Body of pancreas (tissue), 4 donors: ENCODE measurements at places on chromosomes 1 and 21.

- no peak for DNase-seq
Observed at GRCh38 chr1:87111659-87112371, 197.4 kb downstream of the HS2ST1 start.

GRCh38 chr21:16572032-16572431, 842.2 kb downstream of the USP25 start:
- DNase-seq = no peak

- no peak for DNase-seq
Observed at GRCh38 chr21:35849144-35849543, 211.2 kb downstream of the SETD4 start.

DNA sequence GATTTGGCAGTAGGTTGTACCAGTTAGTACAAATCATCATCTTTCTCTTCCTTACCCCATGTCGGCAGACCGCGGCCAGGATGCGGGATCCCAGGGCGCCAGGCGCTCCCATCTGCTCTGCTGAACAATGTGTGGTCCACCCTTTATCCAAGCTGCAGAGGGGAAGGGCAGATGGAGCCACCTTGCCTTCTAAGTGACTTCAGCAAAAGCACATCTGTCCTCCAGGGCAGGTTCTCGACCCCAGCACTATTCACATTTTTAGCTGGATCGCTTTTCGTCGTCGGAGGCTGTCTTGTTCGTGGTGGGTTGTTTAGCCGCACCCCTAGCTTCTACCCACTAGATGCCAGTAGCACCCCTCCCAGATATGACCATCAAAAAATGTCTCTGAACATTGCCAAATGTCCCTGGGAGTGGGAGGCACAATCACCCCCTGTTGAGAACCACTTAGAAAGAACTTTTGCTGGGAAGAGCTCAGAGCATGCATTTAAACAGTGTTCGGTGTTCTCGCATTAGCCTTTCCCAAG, 58.1 kb upstream of the SIM2 start:
- no peak for DNase-seq

DNA sequence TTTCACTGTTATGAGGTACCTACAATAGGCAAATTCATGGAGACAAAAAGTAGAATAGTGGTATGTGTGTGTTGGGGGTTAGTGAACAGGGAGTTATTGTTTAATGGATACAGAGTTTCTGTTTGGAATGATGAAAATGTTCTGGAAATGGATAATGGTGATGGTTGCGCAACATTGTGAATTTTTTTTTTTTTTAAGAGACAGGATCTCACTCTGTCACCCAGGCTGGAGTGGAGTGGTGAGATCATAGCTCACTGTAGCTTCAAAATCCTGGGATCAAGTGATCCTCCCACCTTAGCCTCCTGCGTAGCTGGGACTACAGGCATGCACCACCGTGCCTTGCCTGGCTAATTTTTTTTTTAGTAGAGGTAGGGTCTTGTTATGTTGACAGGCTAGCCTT, 34.5 kb upstream of the TRABD2B start:
- DNase-seq = no peak

DNA sequence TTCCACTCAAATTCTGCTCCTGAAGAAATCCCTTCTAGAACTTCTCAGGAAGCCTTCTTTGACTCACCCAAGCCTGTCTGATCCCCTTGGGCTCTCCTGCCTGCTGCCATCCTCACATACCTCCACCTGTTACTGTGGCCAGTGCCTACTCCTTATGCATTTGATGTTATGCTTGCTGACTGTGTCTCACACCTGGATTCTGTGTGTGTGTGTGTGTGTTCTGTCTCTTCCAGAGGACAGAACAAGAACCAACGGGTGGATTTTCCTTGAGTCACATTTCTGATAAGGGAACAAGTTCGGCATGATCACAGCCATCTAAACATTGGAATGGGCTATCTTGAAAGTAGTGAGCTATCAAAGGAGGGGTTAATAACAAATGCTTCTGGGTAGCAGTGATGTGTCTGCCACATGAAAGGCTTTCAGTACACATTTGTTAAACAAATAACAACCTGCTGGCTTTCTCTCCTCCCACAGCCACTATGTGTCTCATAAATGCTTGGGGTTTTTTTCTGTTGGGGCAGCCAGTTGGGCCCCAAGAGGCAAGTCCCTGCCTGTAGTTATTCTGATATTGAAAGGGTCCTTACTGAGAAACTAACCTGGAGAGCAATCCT, 8.9 kb upstream of the GPR37L1 start:
- no peak for DNase-seq

- no peak for DNase-seq
Observed at GRCh38 chr1:151166505-151166956, 587 bp downstream of the SCNM1 start.

- no peak for DNase-seq
Observed at GRCh38 chr1:219090607-219091006, 83.1 kb upstream of the LYPLAL1 start.

DNA sequence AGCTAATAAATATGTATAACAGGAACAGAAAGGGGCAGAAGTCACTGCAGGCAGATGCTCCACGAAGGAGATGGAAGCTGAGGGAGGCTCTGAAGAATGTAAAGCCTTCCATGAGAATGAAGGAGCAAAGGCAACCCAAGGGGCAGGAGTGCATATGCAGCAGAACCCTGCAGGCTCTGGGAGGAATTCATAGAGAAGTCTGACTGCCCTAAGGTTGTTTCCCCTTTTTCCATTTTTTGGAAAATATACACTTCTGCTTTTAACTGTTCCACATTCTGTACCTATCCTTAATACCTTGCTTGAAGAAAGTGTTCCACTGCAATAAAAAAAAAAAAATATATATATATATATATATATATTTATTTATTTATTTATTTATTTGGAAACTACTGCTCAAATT, 69.6 kb downstream of the CD34 start:
- no peak for DNase-seq

DNA sequence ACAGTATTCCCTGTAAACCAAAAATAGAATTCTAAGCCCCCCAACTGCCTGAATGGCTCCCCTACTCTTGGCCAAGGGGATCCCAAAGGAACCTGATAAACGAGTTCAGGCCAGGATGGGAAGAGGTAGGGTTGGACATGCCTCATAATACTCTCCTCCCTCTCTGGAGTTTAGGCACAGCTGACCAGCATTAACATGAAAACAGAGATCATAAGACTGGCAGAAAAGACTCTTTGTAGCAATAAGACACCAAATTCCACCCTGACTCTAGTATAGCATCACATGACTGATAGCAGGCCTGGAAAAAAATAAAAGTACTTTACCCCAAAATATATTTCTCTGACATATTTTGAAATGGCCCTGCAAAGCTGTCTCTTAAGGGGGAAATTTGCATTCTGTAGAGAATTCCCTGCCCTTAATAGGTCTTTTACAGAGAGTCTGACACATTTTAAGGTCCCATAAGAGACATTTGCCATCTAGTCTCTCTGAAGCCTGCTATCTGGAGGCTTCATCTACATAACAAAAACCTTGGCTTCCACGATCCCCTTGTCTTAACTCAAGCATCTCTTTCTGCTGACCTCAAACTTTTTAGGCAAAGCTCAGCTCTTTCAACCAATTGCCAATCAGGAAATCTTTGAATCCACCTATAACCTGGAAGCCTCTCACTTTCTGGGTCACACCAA, 55.9 kb downstream of the SIK1 start:
- DNase-seq = no peak
